Non-pigmented ciliary epithelial cell (primary cell): ENCODE measurements at places on chromosomes 5 and 9.

DNA sequence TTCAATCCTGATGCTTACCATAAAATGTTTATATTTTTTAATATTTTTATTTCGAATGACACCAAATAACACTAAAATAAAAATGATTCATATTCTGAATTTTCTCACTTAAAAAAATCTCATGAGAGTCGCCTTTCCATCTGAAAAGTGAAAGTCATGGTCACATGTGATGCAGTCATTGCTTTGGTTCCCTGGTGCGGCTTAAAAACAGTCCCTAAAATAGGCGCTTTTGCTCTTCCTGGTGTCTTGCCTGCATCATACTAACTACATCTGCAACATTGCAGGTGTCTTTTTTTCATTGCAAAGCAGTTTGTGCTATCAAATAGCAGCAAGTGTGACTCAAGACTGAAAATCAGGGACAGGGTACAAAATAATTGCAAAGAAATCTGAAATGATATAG, 185.2 kb upstream of the NREP start:
- no peak for DNase-seq

- DNase-seq, result no peak
Measured at GRCh38 chr5:149400304-149400703, 21.2 kb upstream of the IL17B start.

- peak; percentile 30 for DNase-seq
Measured at GRCh38 chr5:95565280-95565920, 10.5 kb downstream of the ARSK start.

- DNase-seq, result no peak
Measured at GRCh38 chr5:97089149-97089801, 53.1 kb downstream of the LIX1 start.

GRCh38 chr5:118270526-118270925, 717.8 kb downstream of the DTWD2 start:
- no peak for DNase-seq
